Ovary (tissue), 10 donors: ENCODE measurements at places on chromosomes 3 and 15. TPM values are rescaled to one million over a fixed set of nuclear protein-coding genes. Genes with fewer than 3 reads are reported as not detected.

TGM4 gene
- polyA plus RNA-seq = not detected

GRCh38 chr15:58742022-58742813 lies 7.3 kb downstream of the ADAM10 start:
- no peak for DNase-seq

- DNase-seq = peak; percentile 84
Measured at GRCh38 chr15:101014921-101015841, 96.0 kb downstream of the LRRK1 start.

TMC3 gene
- polyA plus RNA-seq = not detected

- no peak for DNase-seq
Measured at GRCh38 chr15:68383161-68384074, 48.5 kb downstream of the ITGA11 start.

DNA sequence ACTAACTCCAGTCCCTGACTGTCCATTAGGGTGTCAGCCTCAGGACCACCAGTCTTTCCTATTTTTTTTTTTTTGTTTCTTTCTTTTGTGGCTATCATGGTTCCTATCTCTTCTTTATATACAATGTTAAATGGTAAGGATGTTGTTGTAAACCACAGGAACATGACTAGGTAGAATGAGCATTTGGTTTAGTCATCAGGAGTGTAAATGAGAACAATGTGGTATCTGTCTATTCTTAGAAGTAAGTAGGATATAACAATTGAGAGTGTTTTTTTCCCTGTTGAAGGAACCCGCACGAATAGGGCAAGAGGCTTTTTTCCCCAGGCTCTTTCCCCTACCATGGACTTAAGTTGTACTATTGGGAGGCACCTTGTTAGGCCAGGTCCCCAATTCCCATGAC lies 880.3 kb upstream of the GBE1 start:
- DNase-seq = no peak
